ENCODE measurements at places on chromosomes 3 and 15.
A peak's percentile ranks its signal among the peaks of the same experiment; 100 is the strongest.

DNA sequence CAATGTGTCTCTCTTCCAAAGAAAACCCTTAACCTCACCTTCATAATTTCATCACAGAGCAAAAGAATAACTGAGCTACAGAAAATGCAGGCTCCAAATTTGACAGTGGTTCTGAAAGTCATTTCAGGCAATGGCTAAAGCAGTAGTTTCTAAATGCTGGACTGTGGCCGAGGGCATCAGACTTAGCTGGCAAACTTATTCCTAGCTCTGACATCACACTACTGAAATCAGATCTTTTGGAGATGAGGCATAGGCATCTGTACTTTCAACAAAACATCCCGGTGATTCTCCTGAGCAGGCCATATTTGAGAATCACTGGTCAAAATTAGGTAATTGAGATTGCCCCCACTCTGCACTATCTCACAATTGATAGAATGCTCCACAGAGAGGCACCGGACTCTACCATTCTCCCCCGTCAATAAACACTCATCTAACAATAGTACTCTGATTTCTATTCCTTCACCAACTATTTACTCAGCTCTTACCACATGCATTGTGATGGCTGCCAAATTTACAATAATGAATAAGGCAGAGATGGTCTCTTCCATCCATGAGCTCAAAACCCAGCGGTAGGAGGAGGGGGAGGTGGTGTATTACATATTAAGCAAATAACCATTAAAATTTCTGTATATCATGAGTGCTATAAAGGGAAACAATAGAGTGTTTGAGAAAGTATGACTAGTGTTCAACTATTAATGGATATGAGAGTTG is 57.3 kb upstream of the SPRED1 start:
- DNase-seq: no peak

DNA sequence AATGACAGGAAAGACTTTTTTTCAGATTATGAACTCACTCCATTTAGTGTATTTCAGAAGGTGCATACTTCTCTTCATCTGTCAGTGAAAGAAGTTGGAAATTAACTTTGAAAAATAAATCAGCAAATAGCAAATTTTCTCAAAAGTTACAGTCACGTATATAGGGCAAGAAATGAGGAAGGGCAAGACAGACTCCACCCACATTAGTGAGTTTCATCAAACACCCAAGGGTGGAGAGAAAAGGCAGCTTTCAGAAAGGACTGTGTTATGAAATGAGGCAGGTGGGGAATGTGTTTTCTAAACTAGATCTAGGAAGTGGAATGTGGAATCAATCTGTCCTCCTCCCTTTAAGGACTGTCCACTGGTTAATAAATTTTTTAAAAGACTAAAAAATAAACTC is 2.9 kb downstream of the SLC22A13 start:
- DNase-seq: no peak

DNA sequence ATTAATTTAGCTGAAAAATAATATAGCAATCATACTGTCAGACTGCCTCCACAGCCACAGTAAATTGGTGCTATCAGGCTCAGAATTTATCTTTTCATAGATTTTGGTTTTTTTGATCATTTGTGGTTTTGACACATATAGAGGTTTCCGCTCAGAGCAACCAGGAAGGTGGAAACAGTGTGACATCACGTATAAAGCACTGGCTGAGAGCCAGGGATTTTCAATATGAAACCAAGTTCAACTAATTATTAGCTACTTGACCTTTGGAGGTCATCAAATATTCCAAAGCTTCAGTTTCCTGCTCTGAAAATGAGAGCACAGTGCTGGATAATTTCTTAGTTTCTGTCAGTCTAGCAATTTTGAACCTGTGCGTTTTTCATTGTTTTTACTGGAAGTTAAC is 433.8 kb upstream of the SUCLG2 start:
- DNase-seq: peak; percentile 57

DNA sequence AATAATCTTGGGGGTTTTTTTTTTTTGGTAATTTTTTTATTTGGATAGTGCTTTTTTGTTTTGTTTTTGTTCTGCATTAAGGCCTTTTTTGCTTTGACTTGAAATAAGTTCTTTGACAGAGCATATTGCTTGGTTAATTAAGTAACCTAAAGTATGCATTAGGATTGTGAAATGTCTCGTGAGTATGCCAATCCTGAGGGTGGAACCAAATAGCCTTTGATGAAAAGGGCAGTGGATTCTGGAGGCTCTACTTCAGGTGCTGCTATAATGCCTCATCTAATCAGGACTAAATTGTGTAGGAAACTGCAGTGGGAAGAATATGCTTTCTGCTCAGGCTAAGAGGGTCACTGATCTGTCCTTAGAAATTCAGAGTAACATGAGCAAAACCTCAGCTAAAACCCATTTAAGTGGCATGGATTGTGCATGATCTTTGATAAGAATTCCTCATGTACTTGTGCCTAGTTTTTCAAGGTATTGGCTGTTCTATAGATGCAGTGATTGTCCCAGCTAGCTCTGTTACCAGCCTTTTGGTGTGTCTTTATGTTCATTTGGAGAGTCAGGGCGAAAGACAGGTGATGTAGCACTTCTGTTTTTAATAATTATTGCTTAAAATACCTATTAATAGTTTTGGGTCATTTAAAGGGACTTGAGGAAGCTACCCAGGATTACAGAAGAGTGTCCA is 15.4 kb downstream of the CDV3 start:
- no peak for DNase-seq

GRCh38 chr3:132346841-132347736 is 29.9 kb downstream of the ACP3 start:
- DNase-seq: no peak

DNA sequence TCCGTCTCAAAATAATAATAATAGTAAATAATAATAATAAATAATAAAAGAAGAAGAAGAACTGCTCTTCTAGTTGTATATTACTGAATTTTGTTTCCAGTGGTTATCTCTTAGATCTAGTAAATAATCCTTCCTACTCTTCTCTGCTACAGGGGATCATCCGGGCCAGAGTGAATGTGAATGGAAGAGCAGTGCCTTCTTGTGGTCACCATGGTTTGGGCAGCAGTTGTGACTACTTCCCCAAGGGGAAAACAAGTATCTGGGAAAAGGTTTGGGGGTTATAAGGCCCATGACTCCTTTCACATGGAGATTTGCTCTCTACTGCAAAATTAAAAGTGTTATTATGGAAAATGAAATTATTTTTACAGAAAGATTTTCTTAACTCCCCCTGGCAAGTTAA is 5.5 kb upstream of the OR5K1 start:
- no peak for DNase-seq

- DNase-seq: no peak
These were observed 14.4 kb upstream of the XXYLT1 start for GRCh38 chr3:195285372-195285771.

DNA sequence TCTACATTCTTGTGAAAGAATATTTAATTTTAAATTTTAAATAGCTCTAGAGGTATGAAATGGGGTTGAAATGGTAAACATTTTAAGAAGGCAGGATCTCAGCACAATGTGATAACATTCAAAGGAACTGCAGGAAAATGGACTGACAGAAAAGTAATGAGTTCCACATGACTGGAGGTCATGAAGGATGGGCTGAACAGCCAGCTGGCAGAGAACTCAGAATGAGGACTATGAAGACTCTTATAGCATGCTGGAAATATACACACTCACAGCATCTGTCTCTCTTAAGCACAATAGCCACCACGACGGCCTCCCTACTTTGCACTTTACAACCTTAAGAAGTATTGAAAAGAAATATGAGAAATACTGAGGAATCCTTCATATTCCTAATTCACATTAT is 94.7 kb downstream of the TNIK start:
- DNase-seq: no peak

- DNase-seq: no peak
These were observed 116.4 kb upstream of the RAD18 start for GRCh38 chr3:9079676-9080075.

DNA sequence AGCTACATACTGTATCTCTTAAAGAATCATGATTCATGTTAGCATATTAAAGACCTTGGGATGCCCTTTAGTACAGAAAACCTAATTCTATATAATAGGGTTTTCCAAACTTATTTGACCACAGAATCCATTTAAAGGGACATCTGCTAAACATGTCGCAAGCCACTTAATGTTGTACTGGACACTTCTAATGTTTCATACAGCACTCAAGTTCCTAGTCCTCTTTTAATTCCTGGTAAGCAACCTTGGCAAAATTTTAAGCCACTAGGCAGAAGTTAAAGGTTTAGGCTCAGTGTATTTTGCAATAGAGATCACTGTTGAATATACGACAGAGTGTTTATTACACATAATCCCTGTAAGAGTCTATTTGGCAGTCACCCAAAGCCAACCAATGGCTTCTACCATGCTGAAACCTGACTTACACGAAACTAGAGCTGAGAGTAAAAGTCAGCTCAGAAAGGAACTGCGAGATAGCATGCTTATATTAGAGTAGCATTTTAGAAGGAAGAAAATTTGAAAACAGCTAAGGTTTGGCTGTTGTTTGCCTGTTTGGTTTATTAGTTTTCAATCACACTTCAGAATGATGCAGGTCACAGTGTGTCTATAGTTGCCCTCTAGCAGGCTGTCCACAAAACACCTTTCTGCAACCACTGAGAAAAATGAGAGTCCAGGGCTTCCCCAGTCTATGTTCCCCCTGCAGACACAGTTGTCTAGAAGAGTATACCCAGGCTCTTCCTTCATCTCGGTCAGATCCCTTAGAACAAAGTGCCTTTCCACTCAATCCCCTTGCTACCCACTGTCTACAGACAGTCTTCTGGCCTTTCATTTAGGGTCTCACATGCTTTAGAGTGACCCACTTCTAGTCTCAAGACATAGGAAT is 104.4 kb downstream of the FMN1 start:
- no peak for DNase-seq

GRCh38 chr15:101393172-101393571 is 96.3 kb downstream of the PCSK6 start:
- DNase-seq: no peak

DNA sequence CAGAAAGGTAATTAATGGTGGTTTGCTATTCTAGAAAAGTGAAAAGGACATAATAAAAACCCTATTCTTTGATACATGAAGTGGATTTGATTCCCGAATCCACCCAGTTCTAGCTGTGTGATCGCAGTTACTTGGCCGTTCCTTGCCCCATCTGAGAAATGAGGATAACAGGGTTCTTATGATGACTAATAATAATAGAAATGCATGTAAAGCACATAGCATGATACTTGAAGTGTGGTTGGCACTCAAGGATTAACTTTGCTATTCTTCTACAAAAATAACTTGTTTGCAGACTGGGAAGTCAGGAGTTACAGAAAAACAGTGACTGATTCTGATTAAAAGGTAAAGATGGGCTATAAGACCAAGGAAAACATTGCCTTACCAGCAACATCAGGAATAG is 26.8 kb downstream of the PARL start:
- DNase-seq: no peak

GRCh38 chr15:76664895-76665294 is 240.2 kb downstream of the SCAPER start:
- DNase-seq: no peak

DNA sequence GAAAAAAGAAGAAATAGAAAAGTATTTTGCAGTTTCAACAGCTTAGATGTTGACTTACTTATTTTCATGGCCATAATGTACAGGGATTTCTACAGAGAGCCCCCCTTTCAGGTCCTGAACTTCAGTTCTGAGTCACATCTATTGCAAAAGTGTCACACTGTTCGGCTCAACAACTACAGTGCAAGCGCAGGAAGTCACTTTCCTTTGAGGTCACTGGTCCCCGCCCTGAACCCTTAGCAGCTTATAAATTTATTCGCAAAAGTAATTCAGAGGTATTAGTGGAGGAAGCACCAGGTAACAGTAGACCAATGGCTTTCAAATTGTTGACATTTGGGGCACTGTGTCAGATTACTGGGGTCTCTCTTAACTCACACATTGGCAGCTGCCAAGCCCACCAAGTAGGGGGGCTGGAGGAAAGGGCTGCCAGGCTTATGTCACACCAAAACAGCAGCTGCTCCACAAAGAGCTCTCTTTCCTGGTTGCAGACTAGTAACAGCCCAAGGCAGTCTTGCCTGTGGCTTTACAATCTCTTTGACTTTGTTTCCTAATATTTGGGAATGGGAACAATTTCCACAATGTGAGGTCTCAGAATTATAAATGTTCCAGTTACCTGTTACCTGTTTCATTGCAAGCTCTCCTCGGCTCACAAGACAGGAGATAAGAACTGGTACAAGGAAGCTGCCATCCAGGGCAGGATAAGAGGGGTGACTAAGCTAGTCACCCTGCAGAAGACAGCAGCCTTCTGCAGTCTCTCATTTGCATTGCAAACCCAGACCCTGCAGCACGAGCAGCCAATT is 130.2 kb upstream of the STRIT1 start:
- no peak for DNase-seq

DNA sequence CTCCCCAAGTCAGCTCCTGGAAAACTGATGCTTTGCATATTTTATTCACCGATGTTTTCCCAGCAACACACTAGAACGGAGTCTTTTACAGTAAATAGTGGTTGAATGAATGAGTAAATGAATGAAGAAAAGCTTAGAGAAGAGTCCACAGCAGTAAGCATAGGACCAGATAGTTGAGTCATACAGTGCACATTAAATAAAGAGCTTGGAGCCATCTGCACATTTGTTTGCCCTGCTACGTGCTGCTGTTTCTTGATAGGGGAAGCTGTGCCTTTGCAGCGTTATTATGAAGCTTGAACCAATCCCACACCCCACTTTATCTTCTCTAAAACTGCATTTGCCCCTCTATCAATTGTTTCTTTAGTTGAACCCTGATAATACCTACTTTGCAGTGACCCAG is 1.2 kb downstream of the FAM98B start:
- no peak for DNase-seq

- DNase-seq: no peak
These were observed 31.0 kb upstream of the FAM3D start for GRCh38 chr3:58697561-58697960.

DNA sequence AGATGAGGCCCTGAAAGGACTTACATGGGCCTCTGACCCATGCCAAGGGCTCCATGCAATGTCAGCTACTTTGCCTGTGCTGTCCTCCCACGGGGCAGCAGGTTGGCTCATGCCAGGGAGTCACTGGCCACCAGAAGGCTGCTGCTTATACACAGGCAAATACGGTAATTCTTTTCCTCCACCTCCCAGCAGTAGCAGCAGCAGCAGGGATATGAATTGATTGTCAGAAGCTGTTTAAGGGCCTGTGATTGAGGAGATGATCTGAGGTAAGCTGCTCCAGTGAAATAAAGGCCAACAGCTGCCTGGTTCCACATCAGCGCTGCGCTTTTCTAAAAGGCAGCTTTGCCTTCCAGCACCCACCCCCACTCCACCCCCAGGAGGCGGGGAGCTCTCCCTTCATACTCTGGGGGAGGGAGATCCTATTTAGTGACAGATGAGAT is 250.5 kb downstream of the SHQ1 start:
- no peak for DNase-seq

- peak; percentile 59 for DNase-seq
These were observed 67.2 kb downstream of the CACNA2D2 start for GRCh38 chr3:50436114-50436674.

GRCh38 chr3:127124120-127124519 is 68.8 kb upstream of the PRR23E start:
- DNase-seq: no peak

DNA sequence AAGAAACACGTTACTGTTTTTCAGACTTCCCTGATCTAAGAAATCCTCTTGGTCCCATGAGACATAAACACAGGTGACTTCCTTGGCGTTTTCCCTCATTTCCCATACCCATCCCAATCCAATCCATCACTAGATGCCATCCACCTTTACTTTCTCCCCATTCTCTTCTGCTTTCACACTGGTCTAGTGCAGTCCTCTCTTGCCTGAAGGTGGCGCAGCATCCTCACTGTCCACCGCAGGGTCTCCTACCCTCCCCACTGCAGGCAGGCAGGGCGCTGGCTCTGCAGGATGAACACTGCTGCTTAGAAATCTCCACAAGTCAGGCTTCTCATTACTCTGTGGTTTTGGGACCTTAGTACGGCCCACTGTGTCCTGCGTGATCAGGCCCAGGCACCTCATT is 58.2 kb downstream of the RAB7A start:
- DNase-seq: peak; percentile 23

Measured in T-helper 2 cell (primary cell).